Upper lobe of left lung (tissue), 6 donors: ENCODE measurements at places on chromosomes 7 and 10. TPM values are rescaled to one million over a fixed set of nuclear protein-coding genes. Genes with fewer than 3 reads are reported as not detected.

GRCh38 chr10:101709359-101710058 is 14.5 kb upstream of the FBXW4 start:
- peaks cover 7% of the 10 kb centered on the region for H3K4me1 ChIP-seq
- H3K27ac ChIP-seq, result no peak overlapping the region
- no peak for DNase-seq

DNA sequence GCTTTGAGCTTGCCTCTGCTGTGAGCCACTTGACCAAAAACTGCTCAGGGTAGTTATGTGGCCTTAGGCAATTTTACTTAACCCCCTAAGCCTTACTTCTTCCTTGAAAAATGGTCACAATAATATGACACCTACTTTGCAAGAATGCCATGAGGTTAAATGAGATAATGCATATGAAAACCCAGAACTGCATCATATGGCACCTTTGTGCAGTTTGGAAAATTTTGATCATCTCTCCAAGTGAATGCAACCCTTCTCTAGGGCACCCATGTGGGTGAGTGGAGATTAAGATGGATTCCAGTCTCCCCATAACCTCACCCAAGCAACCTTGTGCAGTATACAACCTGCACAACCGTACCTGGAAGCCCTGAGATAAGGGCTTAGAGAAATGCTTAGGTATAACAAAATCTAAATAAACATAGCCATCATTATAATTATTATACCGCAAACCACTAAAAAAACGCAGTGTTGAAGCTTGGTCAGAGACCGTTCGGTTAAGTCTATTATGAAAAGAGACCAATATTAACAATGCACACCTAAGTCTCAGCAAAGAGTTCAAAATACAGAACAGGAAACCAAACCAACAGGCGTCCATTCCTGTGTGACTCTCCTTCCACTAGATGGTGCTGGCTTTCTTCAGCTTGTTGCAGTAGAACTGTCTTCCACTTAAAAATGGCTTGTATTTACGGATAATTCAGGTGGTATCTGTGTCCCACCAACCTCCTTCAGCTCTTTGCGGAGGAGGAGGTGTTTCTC is 21.0 kb upstream of the ASB15 start:
- no peaks in the 10 kb centered on the region for H3K36me3 ChIP-seq
- no peaks in the 10 kb centered on the region for H3K27me3 ChIP-seq
- H3K27ac ChIP-seq, result no peak overlapping the region
- no peak for DNase-seq
- H3K4me1 ChIP-seq, result no peaks in the 10 kb centered on the region

- H3K27ac ChIP-seq, result no peak within 1 kb of the TSS
- no peaks in the 10 kb centered on the region for H3K36me3 ChIP-seq
- H3K4me1 ChIP-seq, result no peaks in the 10 kb centered on the region
- no peaks in the 10 kb centered on the region for H3K27me3 ChIP-seq
- no peak for DNase-seq
These were observed at the start of gene KEL for GRCh38 chr7:142961973-142962926. TSS of gene KEL (minus strand) at chr7:142962363. CDS start at chr7:142962206, 157 bp downstream.

DNA sequence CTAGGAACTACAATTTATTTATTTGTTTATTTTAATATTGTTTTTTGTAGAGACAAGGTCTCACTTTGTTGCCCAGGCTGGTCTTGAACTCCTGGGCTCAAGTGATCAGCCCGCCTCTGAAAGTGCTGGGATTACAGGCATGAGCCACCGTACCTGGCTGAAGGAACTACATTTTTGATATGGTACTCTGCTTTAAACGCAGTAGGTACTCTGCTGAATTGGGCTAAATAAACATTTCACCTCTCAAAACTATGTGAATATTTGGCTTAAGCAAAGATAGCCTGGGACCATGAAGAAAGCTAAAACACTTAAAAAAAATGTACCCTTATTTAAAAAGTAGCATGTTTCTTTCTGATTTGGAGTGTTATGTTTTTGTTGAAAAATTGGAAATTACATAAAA is 138.2 kb downstream of the ADK start:
- peaks cover 8% of the 10 kb centered on the region for H3K4me1 ChIP-seq
- no peaks in the 10 kb centered on the region for H3K27me3 ChIP-seq
- no peak overlapping the region for H3K4me3 ChIP-seq
- DNase-seq, result no peak

- no peaks in the 10 kb centered on the region for H3K36me3 ChIP-seq
- no peaks in the 10 kb centered on the region for H3K27me3 ChIP-seq
- DNase-seq, result no peak
- H3K4me3 ChIP-seq, result no peak overlapping the region
- no peak overlapping the region for H3K27ac ChIP-seq
- no peaks in the 10 kb centered on the region for H3K4me1 ChIP-seq
These were observed 34.7 kb downstream of the GSDME start for GRCh38 chr7:24722386-24723177.

The SUN3 gene
- total RNA-seq, result not detected

The DIP2C gene
- 32.5 TPM for total RNA-seq

The SPRN gene
- total RNA-seq, result not detected

DNA sequence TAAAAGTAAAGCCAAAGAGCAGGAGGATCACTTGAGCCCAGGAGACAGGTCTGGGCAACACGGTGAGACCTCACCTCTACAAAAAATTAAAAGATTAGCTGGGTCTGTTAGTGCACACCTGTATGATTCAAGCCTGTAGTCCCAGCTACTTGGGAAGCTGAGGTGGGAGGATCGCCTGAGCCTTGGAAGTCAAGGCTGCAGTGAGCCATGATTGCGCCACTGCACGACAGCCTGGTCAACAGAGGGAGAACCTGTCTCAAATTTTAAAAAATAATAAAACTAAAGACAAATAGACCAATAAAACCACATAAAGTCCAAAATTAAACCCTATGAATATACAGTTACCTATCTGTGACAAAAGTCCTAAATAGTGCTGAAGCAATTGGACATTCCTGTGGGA is 3.2 kb downstream of the LMBR1 start:
- H3K27me3 ChIP-seq, result no peaks in the 10 kb centered on the region
- no peak overlapping the region for H3K27ac ChIP-seq
- DNase-seq, result no peak
